Fibroblast of lung (primary cell): ENCODE measurements at places on chromosomes 1 and 21. TPM values are rescaled to one million over a fixed set of nuclear protein-coding genes. Genes with fewer than 3 reads are reported as not detected.

The TRIM58 gene
- total RNA-seq = under 0.01 and 0.50 TPM in 2 replicates

The CD244 gene
- total RNA-seq = not detected in 2 replicates

The LRRC38 gene
- not detected in 2 replicates for total RNA-seq

The PTGFR gene
- 25.7 and 32.7 TPM in 2 replicates for total RNA-seq

The RGS8 gene
- not detected in 2 replicates for total RNA-seq

The LRRIQ3 gene
- total RNA-seq = 1.0 and 1.3 TPM in 2 replicates
